ENCODE measurements at places on chromosomes 1 and 21.

GRCh38 chr1:167291539-167292185, 71.0 kb downstream of the POU2F1 start:
- no peak for DNase-seq

DNA sequence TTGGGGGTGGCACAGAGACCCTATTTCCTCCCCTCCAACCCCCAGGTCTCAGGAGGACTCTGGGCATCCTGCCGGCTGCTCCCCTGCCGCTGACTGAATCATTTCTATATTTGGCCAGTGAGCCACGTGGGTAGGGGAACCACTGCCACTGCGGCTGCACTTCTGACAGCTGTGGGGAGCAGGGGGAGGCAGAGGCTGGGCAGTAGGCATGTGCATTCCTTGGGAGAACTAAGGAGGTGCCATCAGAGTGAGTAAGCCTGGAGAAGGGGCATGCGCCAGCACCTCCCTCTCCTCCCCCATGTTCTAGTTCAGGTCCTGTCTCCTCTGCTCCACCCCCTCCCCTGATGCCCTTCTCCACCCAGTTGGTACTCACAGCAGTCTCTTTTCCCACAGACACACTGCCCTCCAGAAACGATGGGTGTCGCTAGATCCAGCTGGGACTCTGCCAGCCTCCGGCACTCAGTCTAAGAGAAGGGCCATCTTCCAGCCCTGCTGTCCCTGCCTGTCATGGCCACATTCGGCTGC, 12.0 kb downstream of the PPFIA4 start:
- DNase-seq = no peak

- DNase-seq = no peak
These were observed 18.0 kb downstream of the INKA2 start for GRCh38 chr1:111720977-111721786.

- DNase-seq = no peak
These were observed 17.9 kb upstream of the FMOD start for GRCh38 chr1:203368624-203369451.

GRCh38 chr1:229843627-229844238, 217.7 kb downstream of the URB2 start:
- no peak for DNase-seq

DNA sequence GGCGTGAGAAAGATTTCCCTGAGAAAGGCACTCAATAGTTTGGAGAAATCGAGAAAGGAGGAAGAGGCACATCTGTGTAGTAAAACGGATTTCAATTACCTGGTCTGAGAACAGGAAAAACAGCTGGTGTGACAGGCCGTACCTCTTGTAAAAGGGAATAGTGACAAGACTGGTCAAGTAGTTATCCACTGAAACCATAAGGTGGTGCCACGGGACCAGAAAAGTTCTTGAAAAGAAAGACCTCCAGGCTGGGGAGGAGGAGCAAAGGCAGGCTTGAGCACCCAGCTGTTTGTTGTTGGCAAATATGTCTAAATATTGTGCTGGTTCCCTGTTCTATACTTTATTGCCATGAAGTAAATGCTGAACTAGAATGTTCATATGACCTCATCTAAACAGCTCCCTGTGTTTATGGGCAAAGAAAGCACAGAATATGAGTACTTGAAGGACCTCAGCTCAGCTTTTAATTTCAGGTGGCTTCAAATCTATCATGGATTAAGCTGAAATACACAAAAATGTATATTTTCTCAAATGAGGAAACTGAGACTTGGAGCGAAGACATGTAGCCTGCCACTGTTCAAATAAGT, 4.0 kb downstream of the HAO2 start:
- no peak for DNase-seq

DNA sequence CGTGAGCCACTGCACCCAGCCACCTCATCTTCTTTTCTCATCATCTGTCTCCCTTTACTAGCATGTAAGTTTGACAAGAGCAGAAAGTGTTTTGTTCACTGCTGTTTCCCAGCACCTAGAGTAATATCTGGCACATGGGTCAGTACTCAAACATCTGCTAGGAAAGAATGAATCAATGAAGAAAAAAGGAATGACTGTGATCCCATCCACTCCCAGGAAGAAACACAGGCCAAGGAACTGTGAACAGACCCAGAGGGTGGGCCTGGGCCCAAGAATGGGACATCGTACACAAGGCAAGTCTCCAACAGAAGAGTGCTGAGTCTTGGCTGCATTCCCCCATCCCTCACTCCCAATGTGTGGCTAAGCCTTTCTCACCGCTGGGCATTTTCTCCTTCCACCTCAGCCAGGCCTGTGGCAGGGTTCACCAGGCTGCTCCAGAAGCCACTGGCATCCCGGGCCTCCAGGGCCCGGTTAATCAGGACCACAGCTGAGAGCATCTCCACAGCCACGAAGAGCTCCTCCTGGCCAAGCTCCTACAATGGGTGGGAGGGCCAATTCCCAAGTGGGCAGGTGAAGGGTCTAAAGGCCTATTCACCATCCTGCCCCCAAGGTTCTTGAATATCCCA, 18.4 kb downstream of the IQGAP3 start:
- no peak for DNase-seq

DNA sequence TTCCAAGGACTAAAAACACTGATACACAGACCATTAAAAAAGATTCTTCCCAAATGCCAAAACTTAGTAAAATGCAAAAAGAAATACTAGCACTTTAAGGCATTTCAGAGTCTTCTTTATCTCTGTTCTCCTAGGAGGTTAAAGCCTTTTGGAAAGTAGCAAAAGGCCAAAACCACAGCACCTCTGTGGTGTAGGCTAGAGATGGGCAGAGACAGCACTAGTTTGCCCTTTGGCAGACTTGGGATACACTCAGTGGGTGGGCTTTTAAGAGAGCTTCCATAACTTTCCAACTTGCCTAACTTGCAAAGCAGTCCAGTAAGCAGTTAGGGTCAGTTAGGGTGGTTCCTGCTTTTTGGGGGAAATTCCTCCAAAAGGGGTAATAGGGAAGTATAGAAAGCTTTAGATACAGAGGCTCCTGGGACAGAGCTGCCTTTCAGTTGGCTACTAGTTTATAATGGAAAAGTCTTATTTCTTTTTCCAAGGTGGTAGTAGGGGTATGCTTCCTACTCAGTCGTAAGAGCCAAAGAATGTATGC, 17.9 kb upstream of the PTCH2 start:
- no peak for DNase-seq

DNA sequence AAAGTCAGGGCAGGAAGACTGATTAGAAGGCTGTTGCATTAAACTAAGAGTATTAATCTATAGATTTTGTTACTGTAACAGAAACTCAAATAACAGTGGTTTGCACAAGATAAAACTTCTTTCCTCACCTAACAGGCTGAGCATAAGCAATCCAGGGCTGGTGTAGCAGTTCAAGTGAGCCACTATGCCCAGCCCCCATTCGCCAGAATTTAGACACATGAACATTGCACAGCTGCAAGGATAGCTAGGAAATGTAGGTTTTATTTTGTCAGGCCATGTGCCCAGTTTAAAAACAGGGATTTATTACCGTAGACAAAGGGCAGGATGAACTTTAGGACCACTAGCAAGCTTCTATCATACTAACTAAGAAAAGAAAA, 19.5 kb upstream of the DOCK7 start:
- no peak for DNase-seq

DNA sequence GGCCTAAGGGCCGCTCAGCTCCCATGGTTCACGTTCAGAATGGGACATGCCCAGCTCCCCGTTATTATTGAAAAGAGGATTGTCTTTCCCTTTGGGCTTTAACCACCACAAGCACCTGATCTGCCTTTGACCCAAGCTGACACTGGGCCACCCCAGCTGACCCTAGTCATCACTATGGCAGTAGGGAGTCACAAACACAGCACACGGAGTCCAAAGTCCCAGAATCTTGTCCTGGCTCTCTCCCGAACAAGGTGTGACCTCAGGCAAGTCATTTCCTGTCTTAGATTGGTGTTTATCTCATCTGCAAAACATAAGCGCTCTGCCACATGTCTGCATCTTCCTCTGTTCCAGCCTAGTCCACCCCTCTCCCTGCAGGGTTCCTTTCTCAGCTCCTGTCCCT, 31.5 kb downstream of the IGFN1 start:
- DNase-seq = no peak

DNA sequence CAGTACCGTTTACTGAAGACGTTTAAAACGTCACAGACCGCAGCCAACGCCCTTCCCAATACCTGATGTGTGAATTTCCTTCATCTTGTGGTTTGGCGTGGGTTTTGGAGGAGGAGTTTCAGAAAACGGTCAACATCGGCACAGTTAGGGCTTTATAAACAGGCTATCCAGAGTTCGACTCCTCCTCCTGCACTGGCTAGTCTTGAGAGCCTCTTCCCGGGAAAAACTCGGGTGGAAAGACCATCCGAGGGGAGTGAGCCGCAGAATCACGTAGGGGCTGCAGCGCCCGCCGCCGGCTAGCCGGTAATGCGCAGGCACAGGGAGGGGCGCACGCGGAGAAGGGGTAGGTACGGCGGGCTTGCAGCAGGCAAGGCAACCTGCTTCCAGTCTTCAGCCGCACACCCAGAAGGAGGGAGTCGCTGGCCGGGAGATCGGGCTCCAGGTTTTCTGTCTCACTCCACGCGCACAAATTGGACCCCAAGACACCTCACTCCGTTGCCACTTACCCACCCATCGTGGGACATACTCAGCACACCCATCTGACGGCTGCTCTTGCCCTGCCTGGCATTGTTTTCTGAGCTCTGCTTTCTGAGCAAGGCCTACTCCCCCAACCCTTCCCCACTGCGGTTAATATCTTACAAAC, 25.4 kb downstream of the SLC19A2 start:
- no peak for DNase-seq

DNA sequence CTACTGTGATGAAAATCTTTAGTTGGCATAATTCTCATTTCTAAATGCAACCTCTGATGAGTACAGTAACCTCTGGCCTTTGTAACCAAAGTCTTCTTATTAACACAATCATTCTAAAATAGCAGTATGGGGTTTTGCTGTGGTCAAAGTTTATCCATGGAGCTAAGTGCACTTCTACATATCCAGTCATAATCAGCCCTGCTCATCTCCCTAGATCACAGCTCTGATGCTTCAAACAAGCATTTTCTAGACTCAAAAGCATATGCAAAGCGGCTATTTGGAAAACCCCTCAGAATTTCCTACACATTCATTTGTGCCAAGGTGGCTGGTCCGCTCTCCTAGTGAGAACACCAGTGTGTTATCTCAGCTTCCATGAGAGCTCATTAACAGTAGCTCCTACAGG, 418.6 kb downstream of the MRPL39 start:
- DNase-seq = no peak

DNA sequence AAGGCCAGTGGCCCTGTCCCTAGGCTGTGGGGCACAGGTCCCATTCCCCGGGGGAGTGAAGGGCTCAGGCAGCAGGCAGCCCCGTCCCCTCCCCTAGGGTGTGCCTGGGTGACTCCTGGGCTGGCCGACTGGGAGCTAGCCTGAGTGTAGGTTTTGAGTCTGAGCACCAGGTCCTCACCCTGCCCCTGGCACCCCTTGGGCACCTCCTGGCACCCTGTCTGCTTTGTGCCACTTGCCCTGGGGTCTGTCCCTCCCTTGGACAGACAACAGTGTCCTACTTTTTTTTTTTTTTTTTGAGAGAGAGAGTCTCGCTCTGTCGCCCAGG, 24.2 kb downstream of the RRP1 start:
- DNase-seq = no peak

GRCh38 chr1:34612091-34612827, 142.6 kb upstream of the GJB5 start:
- no peak for DNase-seq

Data from stimulated activated CD4-positive, alpha-beta T cell treated with anti-CD3 and anti-CD28 coated beads, Interleukin-1b, Interleukin-23, amount 100 ng/mL, for 24 hours (primary cell).